Activated B cell treated with CpG ODN at 0.5 μM for 24 hours (primary cell): ENCODE measurements at places on chromosomes 5 and 9. TPM values are rescaled to one million over a fixed set of nuclear protein-coding genes. Genes with fewer than 3 reads are reported as not detected.

- H3K4me3 ChIP-seq: no peak overlapping the region
- peaks cover 3% of the 10 kb centered on the region for H3K4me1 ChIP-seq
- H3K27me3 ChIP-seq: no peaks in the 10 kb centered on the region
- no peak overlapping the region for H3K27ac ChIP-seq
- H3K36me3 ChIP-seq: peaks cover 18% of the 10 kb centered on the region
These were observed 9.7 kb downstream of the LYRM7 start for GRCh38 chr5:131180407-131180806.

The CTXN3 gene
- total RNA-seq: not detected in 2 replicates

DNA sequence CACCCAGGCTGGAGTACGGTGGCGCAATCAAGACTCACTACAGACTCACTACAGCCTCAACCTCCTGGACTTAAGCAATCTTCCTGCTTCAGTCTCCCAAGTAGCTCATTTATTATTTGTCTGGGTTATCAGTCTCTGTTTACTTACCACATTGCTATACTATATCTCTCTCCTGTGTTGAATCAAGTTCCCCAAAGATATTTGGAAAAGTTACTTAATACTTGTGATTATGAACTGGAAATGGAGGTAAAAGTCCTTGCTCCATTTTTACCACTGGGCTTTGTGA, 55.6 kb downstream of the ANGPTL2 start:
- no peak overlapping the region for H3K27ac ChIP-seq
- peaks cover 43% of the 10 kb centered on the region for H3K36me3 ChIP-seq
- H3K4me1 ChIP-seq: no peaks in the 10 kb centered on the region
- H3K4me3 ChIP-seq: no peak overlapping the region

DNA sequence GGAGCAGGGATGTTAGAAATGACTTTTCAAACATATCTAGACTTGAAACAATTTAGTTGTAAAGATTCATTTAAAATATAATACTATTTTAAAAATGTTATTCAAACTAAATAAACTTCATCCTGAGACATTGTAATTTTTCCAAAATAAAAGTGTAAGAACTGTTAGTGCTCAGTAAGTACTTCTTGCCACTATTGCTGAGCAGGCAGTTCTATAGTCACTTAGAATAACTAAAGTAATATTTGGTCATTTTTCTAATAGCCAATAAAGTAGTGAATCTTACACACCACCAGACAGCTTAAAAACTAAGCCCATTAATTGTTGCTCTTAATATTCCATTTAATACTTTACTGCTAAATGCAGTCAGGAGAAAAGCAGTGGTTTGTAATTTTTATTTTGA, 1120.0 kb upstream of the CDH10 start:
- no peak overlapping the region for H3K4me3 ChIP-seq
- H3K27ac ChIP-seq: no peak overlapping the region
- no peaks in the 10 kb centered on the region for H3K36me3 ChIP-seq
- no peaks in the 10 kb centered on the region for H3K27me3 ChIP-seq

The TRIP13 gene
- 3.5 and 4.1 TPM in 2 replicates for total RNA-seq

GRCh38 chr5:135210286-135211055, 176.4 kb upstream of the PITX1 start:
- no peaks in the 10 kb centered on the region for H3K4me1 ChIP-seq
- no peaks in the 10 kb centered on the region for H3K36me3 ChIP-seq
- DNase-seq: no peak
- no peak overlapping the region for H3K4me3 ChIP-seq
- H3K27me3 ChIP-seq: peaks cover 15% of the 10 kb centered on the region

The GAPT gene
- total RNA-seq: 39.8 and 40.3 TPM in 2 replicates

DNA sequence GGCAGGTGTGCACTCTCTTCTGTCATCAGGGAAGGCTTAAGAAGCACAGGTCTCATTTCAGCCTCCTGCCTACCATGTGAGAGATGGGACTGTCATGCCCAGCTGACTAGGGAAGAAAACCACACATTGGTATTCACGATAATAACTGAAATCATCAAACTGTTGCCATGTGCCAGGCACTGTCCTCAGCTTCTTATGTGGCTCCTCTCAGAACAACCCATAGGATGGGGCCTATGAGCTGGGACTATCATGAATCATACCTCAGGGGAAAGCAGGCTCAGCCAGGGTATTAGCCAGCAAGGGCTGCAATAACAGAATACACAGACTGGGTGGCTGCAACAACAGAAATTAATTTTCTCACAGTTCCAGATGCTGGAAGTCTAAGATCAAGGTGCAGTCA, 3.3 kb downstream of the AFAP1L1 start:
- no peak overlapping the region for H3K4me3 ChIP-seq
- no peaks in the 10 kb centered on the region for H3K36me3 ChIP-seq
- DNase-seq: no peak
- H3K27me3 ChIP-seq: peaks cover 53% of the 10 kb centered on the region
- peaks cover 9% of the 10 kb centered on the region for H3K4me1 ChIP-seq
- H3K27ac ChIP-seq: no peak overlapping the region

DNA sequence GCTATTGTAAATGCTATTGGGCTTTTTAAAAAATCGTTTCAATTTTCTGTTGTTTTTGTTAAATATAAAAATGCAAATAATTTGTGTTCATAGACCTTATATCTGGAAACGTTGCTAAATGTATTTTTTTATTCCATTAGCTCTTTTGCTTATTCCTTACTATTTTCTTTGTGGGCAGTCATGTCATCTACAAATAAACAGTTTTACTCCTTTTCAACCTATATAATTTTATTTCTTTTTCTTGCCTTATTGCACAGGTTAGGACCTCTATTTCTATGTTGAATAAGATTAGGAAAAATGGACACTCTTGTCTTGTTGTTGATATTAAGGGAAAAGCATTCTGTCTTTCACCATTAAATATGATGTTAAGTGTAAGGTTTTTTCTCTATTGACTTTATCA, 348.8 kb downstream of the CWC27 start:
- H3K4me3 ChIP-seq: no peak overlapping the region
- H3K36me3 ChIP-seq: no peaks in the 10 kb centered on the region
- no peaks in the 10 kb centered on the region for H3K27me3 ChIP-seq
- H3K4me1 ChIP-seq: no peaks in the 10 kb centered on the region
- no peak for DNase-seq

- no peak for DNase-seq
- peaks cover 4% of the 10 kb centered on the region for H3K27me3 ChIP-seq
- H3K27ac ChIP-seq: no peak overlapping the region
- no peak overlapping the region for H3K4me3 ChIP-seq
- peaks cover 2% of the 10 kb centered on the region for H3K4me1 ChIP-seq
- no peaks in the 10 kb centered on the region for H3K36me3 ChIP-seq
These were observed 256.8 kb downstream of the ROR2 start for GRCh38 chr9:91693226-91693625.
